ENCODE measurements at places on chromosomes 5 and 9.

DNA sequence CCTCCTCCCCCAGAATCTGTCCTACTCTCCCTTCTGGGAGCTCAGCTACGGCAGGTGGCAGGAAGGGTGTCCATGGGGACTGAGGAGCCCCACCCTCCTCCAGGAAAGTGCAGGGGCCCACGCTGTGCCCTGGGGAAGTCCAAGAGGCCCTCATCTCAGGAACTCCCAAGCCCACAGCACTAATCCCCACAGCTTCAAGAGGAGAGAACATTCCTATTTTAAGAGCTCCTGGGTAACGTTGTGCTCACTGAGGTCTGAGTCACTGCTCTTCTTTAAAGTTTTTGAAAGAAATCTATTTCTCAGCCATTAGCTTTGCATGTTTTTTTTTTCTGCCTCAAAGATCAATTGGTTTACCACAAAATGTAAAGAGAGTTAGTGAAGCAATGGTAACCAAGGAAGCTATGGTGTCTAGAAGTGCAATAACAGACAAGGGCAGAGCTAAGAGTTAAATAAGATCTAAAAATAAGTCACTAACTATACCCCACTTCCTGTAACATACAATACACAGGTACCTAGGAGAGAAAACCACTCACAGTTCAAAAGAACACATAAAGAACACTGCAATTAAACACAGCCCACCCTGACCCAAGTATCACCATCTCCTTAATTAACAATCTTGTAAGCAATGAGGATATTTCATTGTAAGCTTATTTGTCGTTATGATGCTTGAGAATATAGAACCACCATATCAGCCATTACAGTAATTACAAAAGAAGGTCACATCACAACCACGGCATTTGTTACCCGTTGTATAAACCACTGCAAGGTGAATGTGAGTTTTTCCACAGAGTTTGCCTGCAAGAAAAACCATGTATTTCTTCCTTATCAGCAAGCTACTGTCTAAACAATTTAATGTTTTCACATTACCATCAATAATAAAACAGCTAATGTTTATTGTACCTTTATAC is 382.3 kb upstream of the SLC30A5 start:
- no peak for DNase-seq

- DNase-seq = no peak
These were observed 990.5 kb downstream of the TLE1 start for GRCh38 chr9:80698725-80699410.

- no peak for DNase-seq
These were observed 10.8 kb downstream of the RIOK2 start for GRCh38 chr5:97172227-97172626.

DNA sequence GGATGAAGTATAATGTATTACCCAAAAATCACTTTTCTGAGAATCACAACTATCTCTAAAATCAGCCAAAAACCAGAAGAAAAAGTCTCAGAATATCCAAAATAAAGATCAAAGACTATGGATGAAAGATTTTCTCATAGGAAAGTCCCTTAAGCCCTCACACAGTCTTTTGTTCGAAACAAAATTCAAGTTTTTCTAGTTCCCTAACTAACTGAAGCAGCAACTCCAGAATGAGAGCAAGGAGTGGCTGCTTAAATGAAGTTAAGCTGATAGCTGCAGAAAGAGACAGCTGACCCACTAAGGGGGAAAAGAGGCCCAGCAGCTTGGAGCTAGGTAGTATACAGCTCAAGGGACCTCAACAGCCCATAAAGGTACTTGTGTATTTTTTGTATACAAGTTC is 8.4 kb downstream of the ZBTB5 start:
- no peak for DNase-seq

- no peak for DNase-seq
These were observed 114.5 kb upstream of the RAPGEF1 start for GRCh38 chr9:131854334-131854733.

DNA sequence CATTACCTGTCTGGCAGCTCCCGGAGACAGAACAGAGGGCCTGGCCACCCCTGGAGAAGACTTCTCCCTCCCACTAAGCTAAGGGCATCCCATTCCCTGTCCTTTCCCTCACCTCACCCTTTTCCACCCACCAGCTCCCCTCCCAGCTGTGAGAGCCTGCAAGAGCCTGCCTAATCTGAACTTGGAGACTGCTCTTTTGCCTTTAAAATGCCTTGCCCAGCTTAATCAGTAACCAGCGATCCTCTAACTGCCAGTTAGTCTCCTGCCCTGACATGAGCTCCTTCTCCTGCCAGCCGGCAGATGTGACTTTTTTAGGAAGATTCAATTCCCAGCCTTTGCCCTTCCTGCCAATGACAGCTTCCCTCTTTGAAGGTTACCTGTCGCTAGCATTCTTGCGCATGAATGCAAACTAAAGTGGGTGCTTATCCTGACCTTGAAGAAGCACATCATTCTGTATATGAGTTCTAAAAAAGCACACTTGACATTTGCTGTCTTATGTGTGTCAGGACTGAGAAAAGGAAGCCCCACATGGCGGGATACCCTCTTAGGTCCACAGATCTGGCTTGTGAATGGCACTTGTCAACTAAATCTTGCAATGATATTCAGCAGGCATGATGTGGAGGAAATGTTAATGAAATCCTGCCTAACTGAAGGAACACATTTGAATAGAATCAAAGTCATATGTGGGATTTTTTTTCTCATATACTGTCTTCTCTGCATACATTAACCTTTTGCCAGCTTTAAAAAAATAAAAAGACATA is 411.2 kb upstream of the SLC30A5 start:
- DNase-seq = no peak

DNA sequence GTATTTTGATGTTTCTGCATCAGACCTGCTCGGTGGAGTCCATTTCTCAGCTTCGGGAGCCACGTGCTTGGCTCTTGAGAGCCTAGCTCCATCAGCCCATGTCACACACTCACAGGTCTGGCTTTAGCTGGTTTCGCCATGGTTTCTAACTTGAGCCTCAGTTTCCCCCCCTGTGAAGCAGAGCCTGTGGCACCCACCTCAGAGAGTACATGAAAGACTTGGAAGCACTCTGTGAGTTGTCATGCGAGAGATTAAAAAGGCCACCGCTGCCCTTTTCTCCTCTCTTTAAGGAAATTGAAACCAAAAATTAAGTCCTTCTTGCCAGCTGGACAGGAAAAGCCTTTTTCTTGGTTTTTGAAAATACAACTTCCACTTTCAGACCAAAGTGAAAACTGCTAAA is 8.8 kb downstream of the TENT4A start:
- DNase-seq = no peak

DNA sequence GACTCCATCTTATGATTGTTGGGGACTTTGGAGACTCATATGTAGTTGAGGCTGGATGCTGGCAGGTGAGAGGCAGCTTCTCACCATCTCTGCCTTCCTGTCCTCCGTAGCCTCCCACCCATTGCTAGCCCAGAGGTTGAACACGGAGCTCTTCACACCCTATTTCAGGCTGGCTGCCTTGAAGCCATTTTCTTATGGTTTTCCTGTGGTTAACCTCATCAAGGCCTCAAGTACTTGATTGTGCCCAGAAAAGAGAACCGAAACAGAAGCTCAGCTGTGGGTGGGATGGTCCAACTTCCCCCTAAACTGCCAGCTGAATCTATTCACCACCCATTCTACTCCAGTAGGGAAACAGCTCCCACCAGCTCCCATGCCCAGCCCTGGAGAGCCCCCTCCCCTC is 102.9 kb downstream of the LIFR start:
- DNase-seq = no peak

DNA sequence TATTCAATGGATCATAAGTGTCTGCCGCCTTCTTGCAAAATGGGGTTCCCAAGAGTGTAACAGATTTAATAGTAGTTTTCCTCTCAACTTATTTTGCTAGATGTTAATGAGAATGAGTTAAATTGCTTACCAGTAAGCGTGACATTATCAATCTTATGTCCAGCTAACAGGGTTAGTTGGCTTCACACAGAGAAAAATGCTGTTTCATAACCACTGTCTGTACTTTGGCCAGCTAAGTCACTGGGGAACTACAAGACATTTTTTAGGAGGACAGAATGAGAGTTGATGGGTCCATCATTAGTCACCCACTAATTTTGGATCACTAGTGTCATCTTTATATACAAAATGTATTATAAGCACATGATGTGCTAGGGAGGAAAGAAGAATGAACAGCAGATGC is 1.4 kb downstream of the CDC37L1 start:
- no peak for DNase-seq

DNA sequence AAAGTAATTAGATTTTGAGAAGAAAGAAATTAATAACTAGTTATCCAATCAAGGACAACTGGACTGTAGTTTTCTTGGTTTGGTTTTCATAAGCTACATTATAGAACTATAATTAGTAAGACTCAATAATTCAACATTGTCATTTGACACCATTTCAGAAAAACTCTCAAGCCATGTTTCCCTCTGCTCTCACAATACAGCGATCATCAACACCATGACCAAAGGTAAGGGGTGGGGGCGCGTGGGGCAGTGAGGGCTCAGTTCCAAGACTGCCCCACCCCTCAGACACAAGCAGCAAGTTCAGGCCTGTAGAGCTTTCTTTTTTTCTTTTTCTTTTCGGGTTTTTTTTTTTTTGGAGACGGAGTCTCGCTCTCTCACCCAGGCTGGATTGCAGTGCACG is 6.4 kb downstream of the CMBL start:
- DNase-seq = no peak

DNA sequence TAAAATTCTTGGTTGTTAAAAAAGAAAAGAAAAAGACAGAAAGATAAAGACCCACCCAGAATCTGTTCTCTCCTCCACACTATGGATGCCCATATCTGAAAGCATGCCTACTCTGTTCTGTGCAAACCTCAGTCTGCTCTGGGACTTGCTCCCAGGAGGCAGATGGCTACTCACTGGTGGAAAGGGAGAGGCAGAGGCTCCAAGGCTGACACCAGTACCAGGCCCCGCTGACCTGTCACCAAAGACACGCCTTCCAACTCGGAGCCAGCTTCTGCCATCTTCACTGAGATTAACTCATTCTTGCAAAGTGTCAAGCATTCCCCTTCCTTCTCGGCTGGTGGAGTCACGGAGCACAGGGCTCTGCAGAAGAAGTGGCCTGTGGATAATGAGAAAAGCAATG is 21.6 kb downstream of the SH3TC2 start:
- no peak for DNase-seq

- DNase-seq = no peak
These were observed 21.2 kb downstream of the INVS start for GRCh38 chr9:100120286-100120685.

- DNase-seq = no peak
These were observed 82.5 kb downstream of the ESM1 start for GRCh38 chr5:54902791-54903473.

GRCh38 chr9:5735072-5735471 is 97.8 kb downstream of the ERMP1 start:
- DNase-seq = no peak

- DNase-seq = no peak
These were observed 5.5 kb downstream of the MRNIP start for GRCh38 chr5:179852993-179853547.

- DNase-seq = no peak
These were observed 199.5 kb upstream of the PUM3 start for GRCh38 chr9:3043369-3043768.

- no peak for DNase-seq
These were observed 184.4 kb downstream of the ISL1 start for GRCh38 chr5:51567636-51568035.

GRCh38 chr9:114117996-114118830 is 19.1 kb upstream of the KIF12 start:
- DNase-seq = peak; percentile 51

GRCh38 chr9:75121914-75122558 is 33.7 kb downstream of the OSTF1 start:
- no peak for DNase-seq

Data from testis (tissue), 5 donors.